ENCODE measurements at places on chromosomes 5 and 9. TPM values are rescaled to one million over a fixed set of nuclear protein-coding genes. Genes with fewer than 3 reads are reported as not detected.

The UHRF2 gene
- 22.3 TPM for polyA plus RNA-seq

The IRX4 gene
- not detected for polyA plus RNA-seq

The TAF11L10 gene
- not detected for polyA plus RNA-seq

The ANKRD18B gene
- polyA plus RNA-seq, result not detected

GRCh38 chr5:144036476-144036875, 134.0 kb downstream of the YIPF5 start:
- peaks cover 3% of the 10 kb centered on the region for H3K27me3 ChIP-seq
- H3K36me3 ChIP-seq, result no peaks in the 10 kb centered on the region
- H3K4me3 ChIP-seq, result no peak overlapping the region
- DNase-seq, result no peak
- no peak overlapping the region for H3K27ac ChIP-seq

GRCh38 chr9:16236311-16236710, 634.2 kb downstream of the BNC2 start:
- DNase-seq, result no peak
- H3K36me3 ChIP-seq, result no peaks in the 10 kb centered on the region
- H3K4me3 ChIP-seq, result no peak overlapping the region

DNA sequence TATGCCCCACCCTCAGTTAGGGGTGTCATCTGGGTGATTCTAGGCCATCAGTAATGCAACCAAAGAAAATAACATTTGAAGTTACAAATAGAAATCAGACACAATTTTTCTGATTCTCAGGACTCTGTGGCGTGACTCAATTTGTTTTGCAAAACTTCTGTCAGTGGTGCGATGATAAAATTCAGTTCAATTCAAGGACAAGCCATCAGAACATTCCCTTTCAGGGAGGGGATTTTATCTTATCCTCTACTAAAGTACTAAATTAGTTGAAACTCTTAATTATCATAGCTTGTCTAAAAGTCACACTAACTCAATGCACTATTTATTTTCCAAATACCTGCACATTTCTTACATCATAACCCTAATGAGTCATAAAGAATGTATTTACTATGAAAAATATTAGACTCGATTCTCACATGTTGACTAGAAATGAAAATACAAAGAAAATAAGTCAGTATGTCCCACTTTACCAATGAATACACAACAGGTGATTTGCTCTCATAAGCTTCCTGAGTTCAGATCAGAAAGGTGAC, 28.2 kb downstream of the HTR4 start:
- H3K4me3 ChIP-seq, result no peak overlapping the region
- H3K4me1 ChIP-seq, result no peaks in the 10 kb centered on the region
- DNase-seq, result no peak
- peaks cover 2% of the 10 kb centered on the region for H3K27me3 ChIP-seq

The RORB gene
- polyA plus RNA-seq, result not detected

- DNase-seq, result peak; percentile 6
- H3K27me3 ChIP-seq, result peaks cover 2% of the 10 kb centered on the region
- H3K4me1 ChIP-seq, result peaks cover 5% of the 10 kb centered on the region
- no peak overlapping the region for H3K27ac ChIP-seq
- no peaks in the 10 kb centered on the region for H3K36me3 ChIP-seq
Measured at GRCh38 chr5:54834121-54834842, 151.1 kb downstream of the ESM1 start.

DNA sequence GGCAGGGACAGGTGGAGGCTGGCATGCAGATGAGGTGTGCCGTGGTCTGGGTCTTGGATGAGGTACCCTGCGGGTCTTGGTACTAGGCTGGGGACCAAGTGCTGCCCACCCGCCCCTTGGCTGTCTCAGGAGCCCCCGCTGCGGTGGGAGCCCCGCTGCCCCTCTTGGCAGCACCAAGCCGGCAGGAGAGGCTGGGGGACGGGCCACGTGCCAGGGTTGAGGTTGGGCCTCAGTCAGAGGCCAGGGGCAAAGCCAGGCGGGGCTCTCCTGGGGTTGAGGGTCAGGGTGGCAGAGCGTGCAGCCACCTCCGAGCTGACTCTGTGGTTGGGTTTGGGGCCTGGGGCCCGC, 2.0 kb downstream of the CARD9 start:
- H3K36me3 ChIP-seq, result no peaks in the 10 kb centered on the region
- H3K27ac ChIP-seq, result no peak overlapping the region
- no peak overlapping the region for H3K4me3 ChIP-seq
- no peaks in the 10 kb centered on the region for H3K27me3 ChIP-seq

- no peaks in the 10 kb centered on the region for H3K4me1 ChIP-seq
- no peaks in the 10 kb centered on the region for H3K36me3 ChIP-seq
- no peak for DNase-seq
- H3K27ac ChIP-seq, result no peak overlapping the region
Measured at GRCh38 chr9:22645893-22646292, 199.3 kb downstream of the DMRTA1 start.

The MARCHF11 gene
- polyA plus RNA-seq, result not detected

DNA sequence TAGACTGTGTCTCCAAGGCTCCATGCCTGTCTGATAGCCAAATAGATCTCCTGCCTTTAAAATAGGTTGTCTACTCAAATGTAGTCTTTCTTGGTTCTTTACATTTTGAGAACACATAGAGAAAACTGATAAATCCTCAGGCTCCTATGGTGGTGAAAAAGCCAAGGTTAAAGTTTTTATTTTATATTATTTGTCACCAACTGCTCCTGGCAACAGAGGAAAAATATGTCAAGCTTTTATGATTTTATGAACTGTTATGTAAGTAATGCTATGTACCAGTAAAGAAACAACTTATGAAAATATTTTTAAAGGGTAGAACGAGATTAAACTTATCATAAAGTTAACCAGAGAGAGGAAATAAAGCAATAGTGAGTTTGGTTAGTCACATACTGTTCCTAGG, 222.8 kb downstream of the NR2F1-AS1 start:
- H3K4me1 ChIP-seq, result no peaks in the 10 kb centered on the region
- H3K4me3 ChIP-seq, result no peak overlapping the region
- no peaks in the 10 kb centered on the region for H3K36me3 ChIP-seq
- H3K27me3 ChIP-seq, result no peaks in the 10 kb centered on the region
- DNase-seq, result no peak

GRCh38 chr5:151718646-151719045, 31.9 kb upstream of the SPARC start:
- no peaks in the 10 kb centered on the region for H3K27me3 ChIP-seq
- no peaks in the 10 kb centered on the region for H3K36me3 ChIP-seq
- DNase-seq, result no peak
- H3K27ac ChIP-seq, result no peak overlapping the region
- H3K4me3 ChIP-seq, result no peak overlapping the region

DNA sequence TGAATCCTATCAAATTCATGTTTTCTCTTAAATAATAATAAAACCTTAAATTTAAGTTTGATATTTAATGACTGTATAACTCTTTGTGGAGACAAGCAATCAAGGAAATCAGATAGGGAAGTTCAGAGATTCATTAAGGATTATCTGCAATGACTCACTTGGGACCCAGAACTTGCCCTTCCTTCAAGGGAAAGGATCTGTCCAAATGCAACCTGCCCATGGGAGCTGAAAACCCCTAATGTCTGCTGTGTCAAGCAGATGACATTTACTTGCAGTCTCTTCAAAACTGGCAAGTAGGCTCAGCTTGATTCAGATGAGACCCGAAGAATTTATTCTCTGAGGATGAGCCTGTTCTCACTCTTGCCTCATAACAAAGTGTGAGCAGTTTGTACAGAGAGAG, 1577.6 kb downstream of the EFNA5 start:
- H3K4me3 ChIP-seq, result no peak overlapping the region
- H3K27me3 ChIP-seq, result no peaks in the 10 kb centered on the region
- DNase-seq, result no peak
- H3K36me3 ChIP-seq, result no peaks in the 10 kb centered on the region

DNA sequence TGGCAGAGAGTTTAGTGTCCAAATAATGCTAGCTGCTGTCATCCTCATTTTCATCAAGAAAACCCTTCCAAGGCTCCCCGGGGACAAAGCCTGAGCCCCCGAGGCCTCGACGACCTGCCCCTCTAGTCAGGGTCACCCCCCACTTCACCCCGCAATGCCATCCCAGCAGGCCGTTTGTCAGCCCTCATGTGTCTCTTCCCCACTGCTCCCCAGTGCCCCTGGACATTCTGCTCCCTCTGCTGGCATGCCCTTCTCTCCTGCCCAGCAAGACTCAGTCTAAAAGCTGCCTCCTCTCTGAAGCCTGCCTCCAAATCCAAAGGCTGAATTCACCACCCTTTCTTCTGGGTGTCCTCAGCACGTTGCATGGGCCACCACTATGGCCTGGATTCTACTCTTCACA, 59.3 kb downstream of the PAX5 start:
- no peak overlapping the region for H3K4me3 ChIP-seq
- no peak for DNase-seq
- H3K27ac ChIP-seq, result no peak overlapping the region
- H3K27me3 ChIP-seq, result peaks cover 4% of the 10 kb centered on the region
- H3K36me3 ChIP-seq, result no peaks in the 10 kb centered on the region

GRCh38 chr5:2544003-2544402, 207.5 kb downstream of the IRX2 start:
- no peaks in the 10 kb centered on the region for H3K36me3 ChIP-seq
- H3K4me1 ChIP-seq, result no peaks in the 10 kb centered on the region
- no peak overlapping the region for H3K27ac ChIP-seq

- no peaks in the 10 kb centered on the region for H3K36me3 ChIP-seq
- no peak overlapping the region for H3K27ac ChIP-seq
- H3K4me1 ChIP-seq, result no peaks in the 10 kb centered on the region
- H3K4me3 ChIP-seq, result no peak overlapping the region
- DNase-seq, result no peak
Measured at GRCh38 chr9:99713838-99714306, 107.8 kb upstream of the NR4A3 start.

- no peak overlapping the region for H3K4me3 ChIP-seq
- H3K4me1 ChIP-seq, result no peaks in the 10 kb centered on the region
- H3K27me3 ChIP-seq, result no peaks in the 10 kb centered on the region
- no peaks in the 10 kb centered on the region for H3K36me3 ChIP-seq
- no peak for DNase-seq
Measured at GRCh38 chr5:1439388-1440097, 5.7 kb downstream of the SLC6A3 start.

GRCh38 chr5:27172693-27173092, 134.3 kb upstream of the CDH9 start:
- no peaks in the 10 kb centered on the region for H3K36me3 ChIP-seq
- no peak overlapping the region for H3K27ac ChIP-seq
- H3K27me3 ChIP-seq, result no peaks in the 10 kb centered on the region
- no peak for DNase-seq

DNA sequence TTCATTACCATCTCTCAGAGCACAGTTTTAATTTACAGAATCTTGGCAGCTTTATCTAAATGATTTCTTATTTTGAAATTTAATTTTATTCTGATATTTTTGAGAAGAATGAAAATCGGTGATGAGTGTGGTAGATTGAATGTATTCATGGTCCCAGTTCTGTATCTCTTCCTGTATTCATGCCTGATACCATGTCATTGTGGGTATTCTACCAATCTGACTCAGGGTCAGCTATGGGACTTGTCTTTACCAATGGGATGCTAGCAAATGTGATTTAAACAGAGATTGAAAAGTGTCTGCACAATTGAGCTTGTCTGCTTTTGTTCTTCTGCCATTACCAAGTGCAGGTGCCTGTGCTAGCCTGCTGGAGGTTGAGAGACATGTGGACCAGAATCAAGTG, 17.8 kb upstream of the ZNF618 start:
- no peaks in the 10 kb centered on the region for H3K4me1 ChIP-seq
- H3K4me3 ChIP-seq, result no peak overlapping the region
- DNase-seq, result no peak
- peaks cover 2% of the 10 kb centered on the region for H3K27me3 ChIP-seq
- no peak overlapping the region for H3K27ac ChIP-seq
- no peaks in the 10 kb centered on the region for H3K36me3 ChIP-seq

The ESM1 gene
- polyA plus RNA-seq, result 0.25 TPM

- H3K27ac ChIP-seq, result no peak overlapping the region
- no peaks in the 10 kb centered on the region for H3K4me1 ChIP-seq
- peaks cover 3% of the 10 kb centered on the region for H3K27me3 ChIP-seq
- no peak for DNase-seq
- H3K36me3 ChIP-seq, result no peaks in the 10 kb centered on the region
- no peak overlapping the region for H3K4me3 ChIP-seq
Measured at GRCh38 chr9:98580956-98581355, 127.8 kb downstream of the GABBR2 start.

DNA sequence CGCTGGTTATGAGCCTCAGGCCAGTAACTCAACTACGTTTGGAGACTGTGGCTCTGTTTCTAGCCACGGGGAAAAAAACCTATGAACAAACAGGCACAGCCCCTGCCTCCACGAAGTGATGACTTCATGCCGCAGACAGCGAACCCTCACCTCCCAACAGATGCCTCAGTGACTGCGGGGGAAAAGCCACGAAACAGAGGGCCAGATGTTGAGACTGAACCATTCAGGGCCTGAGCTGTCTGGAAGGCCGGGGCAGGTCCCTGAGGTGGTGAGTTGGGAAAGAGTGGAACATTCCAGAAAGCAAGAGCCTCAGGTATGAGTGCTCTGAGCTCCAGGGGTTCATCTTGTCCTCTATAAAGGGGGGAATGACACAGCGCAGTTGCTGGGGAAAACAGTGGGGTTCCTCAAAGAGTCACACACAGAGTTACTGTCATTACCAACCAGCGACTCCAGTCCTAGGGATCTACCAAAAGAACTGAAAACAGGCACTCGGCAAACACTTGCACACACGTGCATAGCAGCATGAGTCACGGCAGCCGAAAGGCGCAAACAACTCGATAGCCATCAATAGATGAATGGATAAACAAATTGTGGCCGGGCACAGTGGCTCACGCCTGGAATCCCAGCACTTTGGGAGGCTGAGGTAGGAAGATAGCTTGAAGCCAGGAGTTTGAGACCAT, 15.3 kb downstream of the PLPP7 start:
- no peak for DNase-seq
- H3K27me3 ChIP-seq, result no peaks in the 10 kb centered on the region
- H3K4me1 ChIP-seq, result no peaks in the 10 kb centered on the region
- H3K36me3 ChIP-seq, result no peaks in the 10 kb centered on the region
- no peak overlapping the region for H3K4me3 ChIP-seq
- H3K27ac ChIP-seq, result no peak overlapping the region

DNA sequence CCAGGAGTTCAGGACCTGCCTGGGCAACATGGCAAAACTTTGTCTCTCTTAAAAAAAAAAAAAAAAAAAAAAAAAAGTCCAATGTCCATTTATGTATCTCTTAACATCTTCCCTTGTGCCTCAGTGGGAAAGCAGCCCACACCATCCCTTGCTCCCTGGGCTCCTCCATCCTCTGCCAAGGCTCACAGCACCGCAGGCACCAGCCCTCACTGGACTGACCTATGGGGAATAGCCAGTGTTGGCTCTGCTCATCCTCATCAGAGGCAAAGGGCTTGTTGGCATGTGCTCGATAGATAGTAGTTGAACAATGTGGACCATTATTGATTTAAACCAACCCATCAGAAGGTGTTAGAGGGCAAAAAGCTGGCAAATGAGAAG, 61.8 kb upstream of the LRRTM2 start:
- no peak overlapping the region for H3K4me3 ChIP-seq
- H3K27ac ChIP-seq, result no peak overlapping the region
- no peaks in the 10 kb centered on the region for H3K4me1 ChIP-seq
- no peak for DNase-seq
- H3K27me3 ChIP-seq, result no peaks in the 10 kb centered on the region
- H3K36me3 ChIP-seq, result peaks cover 10% of the 10 kb centered on the region

The CEL gene
- polyA plus RNA-seq, result not detected
